ENCODE measurements at places on chromosomes 5 and 9.

GRCh38 chr5:39948867-39949468, 524.2 kb upstream of the DAB2 start:
- no peak for DNase-seq

GRCh38 chr5:172049226-172049796, 42.9 kb upstream of the FBXW11 start:
- no peak for DNase-seq

GRCh38 chr5:156641686-156642085, 208.4 kb upstream of the PPP1R2B start:
- no peak for DNase-seq

DNA sequence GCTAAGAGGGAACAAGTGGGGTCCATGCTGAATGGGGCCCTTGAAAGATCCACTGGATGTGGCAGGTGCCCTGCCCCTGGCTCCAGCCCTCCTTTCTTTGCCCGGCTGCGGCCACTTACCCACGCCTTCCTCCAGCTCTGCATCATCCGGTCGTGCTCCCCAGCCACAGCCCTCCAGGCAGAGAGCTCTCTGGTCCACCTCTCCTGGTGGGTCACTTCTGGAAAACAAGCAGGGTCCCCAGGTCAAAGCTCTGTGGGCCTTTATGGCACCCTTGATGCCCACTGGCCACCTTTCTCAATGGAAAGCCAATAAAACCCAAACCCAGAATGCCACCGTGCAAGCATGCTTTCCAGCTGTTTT, 45.0 kb downstream of the SECISBP2 start:
- DNase-seq = no peak

DNA sequence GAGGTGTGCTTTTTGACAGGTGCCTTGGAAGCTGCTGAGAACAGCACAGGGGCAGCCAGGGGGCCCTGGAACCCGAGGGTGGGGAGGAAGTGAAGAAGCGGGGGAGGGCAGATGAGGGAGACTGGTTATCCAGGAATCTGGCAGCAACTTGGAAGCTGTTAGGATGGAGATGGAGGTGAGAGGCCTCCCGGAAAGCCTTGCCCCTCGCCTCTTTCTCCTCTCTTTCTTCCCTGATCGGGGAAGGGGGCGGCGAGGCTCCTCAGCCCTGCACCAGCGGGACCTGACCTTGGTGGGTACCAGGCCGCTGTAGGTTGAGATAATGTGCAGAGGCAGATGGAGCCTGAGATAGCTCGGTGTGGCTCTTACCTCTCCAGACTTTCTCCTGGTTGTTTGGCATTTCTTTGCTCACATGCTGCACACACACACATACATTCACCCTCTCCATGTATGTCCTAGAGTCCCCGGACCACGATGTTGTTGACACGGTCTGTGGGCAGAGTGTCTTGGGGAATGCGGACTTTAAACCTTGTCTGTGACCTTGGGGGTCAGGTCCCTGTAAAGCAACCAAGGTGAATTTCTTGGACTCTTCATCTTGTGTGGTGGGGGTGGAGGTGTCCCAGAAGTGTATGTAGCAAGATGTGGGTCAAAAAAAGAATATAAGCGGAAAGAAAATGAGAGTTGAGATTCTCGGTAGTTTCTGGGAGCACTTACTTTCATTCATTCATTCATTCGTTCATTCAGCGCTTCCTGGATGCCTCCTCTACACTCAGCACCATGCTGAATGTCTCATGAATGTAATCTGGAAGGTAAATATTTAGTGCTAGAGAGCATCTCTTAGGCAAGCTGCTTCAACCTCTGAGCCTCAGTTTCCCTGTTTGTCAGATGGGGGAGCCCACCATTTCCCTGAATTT, 1.6 kb downstream of the WWC1 start:
- no peak for DNase-seq

- no peak for DNase-seq
Observed at GRCh38 chr5:7871653-7872052, 2.7 kb downstream of the MTRR start.

DNA sequence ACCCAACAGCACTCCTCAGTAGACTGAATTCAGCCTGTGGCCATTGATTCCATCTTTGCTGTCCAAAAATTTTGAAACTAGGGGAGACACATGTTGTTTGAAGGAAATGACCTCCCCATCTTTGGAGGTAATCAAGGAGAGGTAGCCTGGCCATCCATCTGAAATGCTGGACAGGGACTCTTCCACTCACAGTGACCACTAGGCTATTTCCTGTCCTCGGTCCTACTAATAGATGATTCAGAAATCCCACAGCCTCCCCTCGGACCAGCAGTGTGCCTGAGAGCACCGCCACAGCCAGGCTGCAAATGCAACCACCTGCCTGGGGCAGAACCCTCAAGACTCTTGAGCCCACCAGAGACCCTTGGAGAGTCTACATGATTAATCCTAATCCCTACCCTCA, 12.5 kb downstream of the HRH2 start:
- DNase-seq = no peak
